ENCODE measurements at places on chromosomes 3 and 15.

GRCh38 chr3:46966811-46967210 lies 9.7 kb downstream of the CCDC12 start:
- no peak for DNase-seq

DNA sequence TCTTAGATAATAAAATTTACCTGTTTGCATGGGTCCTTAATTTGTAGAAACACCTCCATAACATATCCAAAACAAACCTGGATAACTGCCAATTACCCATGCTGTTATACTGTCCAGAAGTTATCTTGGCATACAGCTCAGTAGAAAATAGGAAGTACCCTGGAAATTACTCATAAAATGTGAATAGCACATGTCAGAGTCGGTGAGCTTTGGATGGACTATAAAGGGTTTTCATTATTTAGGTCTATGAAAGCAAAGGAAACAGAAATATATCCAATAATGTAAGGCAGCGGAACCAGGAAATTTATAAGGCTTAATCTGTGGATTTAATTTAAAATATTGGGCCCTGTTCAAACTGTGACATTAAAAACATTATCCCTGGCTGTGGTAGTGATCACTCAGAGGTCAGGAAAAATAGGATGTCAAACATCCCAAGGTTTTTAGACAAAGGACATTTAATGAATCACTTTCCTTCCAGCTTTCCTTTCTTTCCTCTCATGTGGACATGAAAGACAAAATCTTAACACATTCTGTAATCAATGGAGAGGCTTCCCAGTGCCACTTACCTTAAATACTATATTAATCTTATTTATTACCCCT lies 459.0 kb upstream of the DPH6 start:
- no peak for DNase-seq

GRCh38 chr15:42992626-42993025 lies 72.0 kb upstream of the TTBK2 start:
- no peak for DNase-seq

- no peak for DNase-seq
These were observed 218.9 kb upstream of the THRB start for GRCh38 chr3:24713516-24713915.

DNA sequence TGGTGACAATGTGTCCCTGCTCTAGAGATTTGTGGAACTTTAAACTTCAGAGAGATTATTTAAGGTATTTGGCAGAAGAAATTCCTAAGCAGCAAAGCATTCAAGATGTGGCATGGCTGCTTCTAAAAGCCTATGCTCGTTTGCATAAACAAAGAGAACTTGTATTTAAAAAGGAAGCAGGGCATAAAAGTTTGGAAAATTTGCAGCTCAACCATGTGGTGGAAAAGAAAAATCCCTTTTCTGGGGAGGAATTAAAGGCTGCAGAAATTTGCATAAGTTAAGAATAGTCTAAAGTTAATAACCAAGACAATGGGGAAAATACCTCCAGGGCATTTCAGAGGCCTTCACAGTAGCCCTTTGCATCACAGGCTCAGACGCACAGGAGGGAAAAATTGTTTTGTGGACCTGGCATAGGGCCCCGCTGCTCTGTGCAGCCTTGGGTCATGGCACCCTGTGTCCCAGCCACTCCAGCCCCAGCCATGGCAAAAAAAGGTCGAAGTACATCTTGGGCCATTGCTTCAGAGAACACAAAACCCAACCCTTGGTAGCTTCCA lies 1109.1 kb downstream of the OTOL1 start:
- no peak for DNase-seq

DNA sequence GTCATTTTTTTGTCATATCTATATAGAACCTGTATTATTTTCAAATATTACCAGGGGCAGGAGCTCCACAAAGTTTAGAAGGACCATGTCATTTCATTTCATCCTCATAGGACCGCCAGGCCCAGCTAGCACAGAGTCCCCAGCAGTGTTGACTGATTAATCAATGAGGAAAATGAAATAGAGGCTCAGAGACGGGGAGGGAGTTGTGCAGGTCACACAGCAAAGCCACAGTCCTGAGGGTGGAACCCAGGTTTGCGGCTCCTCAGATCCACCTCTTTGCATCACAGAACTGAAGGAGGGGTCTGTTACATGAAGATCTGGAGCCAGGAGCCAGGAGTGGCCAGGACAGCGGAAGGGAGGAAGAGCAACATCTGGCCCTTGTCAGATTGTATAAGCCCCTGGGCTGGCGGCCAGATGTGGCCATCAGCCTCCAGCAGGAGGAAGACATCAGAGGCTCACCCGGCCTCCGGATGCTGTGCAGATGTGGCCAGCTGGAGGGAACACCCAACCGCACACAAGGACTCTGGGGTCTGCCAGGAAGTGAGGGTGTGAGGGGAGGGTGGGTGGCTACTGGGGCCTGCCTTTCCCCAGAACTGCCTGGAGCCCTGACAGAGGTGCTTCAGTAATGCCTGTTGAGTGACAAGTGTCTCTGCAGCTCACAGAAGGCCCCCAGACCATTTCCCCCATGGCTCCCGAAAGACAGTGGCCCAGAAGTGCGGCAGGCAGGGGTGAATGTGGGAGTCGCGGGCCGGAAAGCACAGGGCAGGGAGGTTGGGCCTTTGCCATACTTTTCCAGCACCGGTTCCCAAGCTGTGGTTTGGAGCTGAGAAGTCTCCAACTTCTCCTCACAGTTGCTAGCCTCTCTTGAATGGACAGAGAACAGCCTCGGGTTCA lies 21.3 kb downstream of the EFCC1 start:
- DNase-seq = no peak

DNA sequence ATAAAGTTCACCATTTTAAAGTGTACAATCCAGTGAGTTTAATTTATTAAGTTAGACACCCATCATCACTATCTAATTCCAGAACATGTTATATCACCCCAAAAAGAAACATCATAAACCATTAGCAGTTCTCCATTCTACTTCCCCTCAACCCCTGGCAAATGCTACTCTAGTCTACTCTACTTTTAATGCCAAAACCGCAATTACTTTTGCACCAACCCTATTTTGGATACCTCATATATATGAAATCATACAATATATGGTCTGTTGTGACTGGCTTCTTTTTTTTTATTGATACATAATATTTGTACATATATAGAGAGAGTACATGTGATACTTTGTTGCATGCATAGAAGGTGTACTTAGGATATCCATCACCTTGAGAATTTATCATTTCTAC lies 190.5 kb upstream of the RARB start:
- no peak for DNase-seq

DNA sequence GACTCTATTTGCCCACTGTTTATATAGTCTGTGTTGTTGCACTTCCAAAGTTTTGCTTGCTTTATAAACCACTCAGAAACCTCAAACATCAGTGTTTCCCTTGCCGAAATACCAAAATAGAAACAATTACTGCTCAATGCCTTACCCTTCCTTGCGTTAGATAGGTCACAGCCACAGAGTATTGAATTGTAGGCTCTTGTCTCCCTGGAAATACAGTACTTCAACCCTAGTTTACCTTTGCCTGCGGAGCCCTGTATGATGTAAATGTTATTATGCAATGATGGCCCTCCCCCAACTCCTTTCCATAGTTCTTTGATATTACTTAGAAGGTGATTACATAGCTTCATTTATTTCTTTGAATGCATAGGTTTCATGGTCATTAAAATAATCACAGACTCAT lies 44.2 kb downstream of the SOX2 start:
- no peak for DNase-seq

- no peak for DNase-seq
These were observed 17.0 kb downstream of the THAP10 start for GRCh38 chr15:70875001-70875782.

Measured in stimulated activated effector memory CD8-positive, alpha-beta T cell treated with anti-CD3 and anti-CD28 coated beads, Interleukin-12 subunit alpha, Interleukin-12 subunit beta, amount 100 ng/mL, for 72 hours (primary cell).